Urothelium cell line (cell line): ENCODE measurements at places on chromosomes 4 and X.

GRCh38 chr4:162162672-162163071 is 1.1 kb downstream of the FSTL5 start:
- DNase-seq = no peak

- DNase-seq = no peak
These were observed 189.7 kb upstream of the NDST3 start for GRCh38 chr4:117844594-117844993.

DNA sequence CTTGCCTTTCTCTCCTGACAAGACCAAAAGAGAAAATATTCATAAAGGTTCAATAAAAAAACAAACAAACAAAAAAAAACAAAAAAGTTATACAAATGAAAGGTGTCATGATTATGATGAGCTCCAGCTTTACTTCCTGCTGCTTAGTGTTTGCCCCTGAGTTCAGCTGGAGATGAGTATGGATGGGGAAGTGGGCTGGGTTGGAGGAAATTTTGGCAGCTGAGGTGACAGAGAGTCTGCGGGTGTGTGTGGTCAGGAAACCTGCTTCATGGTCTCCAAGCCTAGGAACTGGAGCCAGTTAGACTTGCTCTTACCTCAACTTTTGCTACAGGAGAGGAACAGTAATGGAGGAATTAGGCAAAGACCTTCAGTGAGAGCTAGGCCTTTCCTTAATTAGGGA is 4.3 kb upstream of the CYSLTR1 start:
- DNase-seq = no peak

DNA sequence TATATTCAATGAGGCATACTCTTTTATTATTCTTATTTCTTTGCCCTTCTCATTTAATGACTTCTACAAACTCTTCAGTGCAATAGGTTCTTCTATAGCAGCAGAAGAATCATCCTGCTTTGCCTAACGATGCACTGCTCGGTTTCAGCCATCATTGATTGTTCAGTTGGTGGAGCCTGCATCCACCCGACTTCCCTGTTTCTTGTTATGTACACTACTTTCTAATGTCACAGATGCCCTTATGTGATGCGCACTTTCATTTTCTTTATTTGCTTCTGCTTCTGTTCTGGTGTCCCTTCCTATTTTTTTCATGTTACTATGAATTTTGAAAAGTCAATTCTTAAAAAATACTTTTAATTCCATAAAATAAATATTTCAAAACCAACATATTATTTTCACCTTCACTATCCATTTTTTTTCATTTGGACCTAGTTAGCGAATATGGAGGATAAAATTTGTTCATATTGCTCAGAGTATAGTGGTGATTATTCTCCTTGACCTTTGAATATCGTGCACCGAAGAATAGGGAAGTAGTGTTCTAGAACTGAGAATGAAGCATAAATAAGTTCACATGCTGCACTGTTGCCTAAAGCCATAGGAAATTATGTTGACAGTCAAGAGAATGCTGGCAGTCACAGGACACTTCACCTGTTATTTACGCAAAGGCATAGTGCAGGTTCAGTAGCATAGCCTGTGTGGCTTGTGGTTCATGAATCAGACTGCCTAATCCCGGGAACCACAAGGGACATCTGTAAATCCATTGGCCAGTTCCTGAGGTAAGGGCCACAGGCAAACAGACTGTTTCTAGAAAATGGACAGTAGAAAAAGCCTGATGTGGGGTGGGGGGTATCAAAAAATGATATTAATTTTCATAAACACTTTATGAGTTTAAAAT is 21.3 kb upstream of the SFRP2 start:
- peak; percentile 25 for DNase-seq

DNA sequence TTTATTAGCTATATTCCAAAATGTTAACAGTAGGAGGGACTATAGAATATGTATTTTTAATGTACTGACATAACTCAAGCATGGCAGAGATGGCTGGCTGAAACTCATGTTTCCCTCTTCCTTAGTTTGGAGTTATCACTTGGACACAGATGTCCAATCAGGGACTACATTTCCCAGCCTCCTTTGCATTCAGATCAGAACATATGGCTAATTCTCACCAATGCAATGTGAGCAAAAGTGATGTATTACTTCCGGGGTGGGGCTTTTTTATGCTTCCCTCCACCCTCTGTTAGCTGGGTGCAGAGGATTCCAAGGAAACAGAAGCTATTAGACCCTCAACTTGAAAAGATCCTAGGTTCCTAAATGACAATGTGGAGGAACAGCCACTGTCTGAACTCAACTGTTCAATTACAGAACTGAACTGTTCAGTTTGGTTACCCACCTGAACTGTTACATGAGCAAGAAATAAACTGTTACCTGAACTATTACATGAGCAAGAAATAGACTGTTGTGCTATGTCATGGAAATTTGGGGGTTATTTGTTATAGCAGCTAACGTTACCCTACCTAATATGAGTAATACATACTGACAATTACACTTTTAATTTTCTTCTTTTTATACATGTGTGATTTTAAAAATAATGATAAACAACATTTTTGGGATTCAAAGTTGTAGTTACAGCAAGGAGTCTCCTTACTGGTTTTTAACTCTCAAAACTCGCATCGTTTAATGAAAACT is 29.6 kb upstream of the ERVMER34-1 start:
- no peak for DNase-seq
